ENCODE measurements at places on chromosomes 2 and 18.

GRCh38 chr2:15241201-15241600 is 319.9 kb downstream of the NBAS start:
- no peak for DNase-seq

DNA sequence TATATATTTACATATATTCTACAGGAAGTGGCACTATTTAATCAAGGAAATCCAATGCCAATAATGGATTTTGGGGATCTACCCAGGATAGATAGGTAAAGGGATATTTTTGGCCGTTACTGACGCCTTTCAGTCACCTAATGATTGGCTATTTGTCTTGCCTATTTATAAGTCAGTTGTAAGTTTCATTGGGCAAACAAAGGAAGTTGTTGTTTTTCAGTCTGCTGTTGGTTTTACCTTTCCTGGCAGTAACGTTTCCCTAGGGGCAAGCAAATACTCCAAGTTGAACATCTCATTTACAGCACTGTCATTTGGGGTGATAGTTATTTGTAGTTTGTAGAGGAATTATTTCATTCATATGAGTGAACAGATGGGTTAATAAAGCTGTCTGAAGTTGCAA is 17.0 kb upstream of the LANCL1 start:
- DNase-seq = no peak

- no peak for DNase-seq
These were observed 117.7 kb downstream of the MEMO1 start for GRCh38 chr2:31893094-31893493.

DNA sequence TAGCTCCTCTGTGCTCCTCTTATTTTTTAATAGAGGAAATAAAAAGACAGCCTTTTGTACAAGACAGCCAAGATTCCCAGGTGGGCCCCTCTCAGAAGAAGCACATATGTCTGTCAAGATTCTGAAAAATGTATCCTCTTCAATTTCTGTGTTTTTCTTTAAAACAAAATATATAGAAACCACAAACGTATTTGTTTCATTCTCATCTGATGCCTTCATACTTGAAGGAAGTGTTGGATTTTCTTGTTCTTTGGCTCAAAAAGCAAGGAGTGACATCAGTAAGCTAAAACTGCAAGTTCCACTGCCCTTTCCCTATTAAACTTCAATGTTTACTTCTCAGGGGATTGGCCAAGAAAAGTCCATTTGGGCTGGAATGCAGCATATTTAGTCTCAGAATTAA is 193.8 kb upstream of the OSR1 start:
- no peak for DNase-seq

DNA sequence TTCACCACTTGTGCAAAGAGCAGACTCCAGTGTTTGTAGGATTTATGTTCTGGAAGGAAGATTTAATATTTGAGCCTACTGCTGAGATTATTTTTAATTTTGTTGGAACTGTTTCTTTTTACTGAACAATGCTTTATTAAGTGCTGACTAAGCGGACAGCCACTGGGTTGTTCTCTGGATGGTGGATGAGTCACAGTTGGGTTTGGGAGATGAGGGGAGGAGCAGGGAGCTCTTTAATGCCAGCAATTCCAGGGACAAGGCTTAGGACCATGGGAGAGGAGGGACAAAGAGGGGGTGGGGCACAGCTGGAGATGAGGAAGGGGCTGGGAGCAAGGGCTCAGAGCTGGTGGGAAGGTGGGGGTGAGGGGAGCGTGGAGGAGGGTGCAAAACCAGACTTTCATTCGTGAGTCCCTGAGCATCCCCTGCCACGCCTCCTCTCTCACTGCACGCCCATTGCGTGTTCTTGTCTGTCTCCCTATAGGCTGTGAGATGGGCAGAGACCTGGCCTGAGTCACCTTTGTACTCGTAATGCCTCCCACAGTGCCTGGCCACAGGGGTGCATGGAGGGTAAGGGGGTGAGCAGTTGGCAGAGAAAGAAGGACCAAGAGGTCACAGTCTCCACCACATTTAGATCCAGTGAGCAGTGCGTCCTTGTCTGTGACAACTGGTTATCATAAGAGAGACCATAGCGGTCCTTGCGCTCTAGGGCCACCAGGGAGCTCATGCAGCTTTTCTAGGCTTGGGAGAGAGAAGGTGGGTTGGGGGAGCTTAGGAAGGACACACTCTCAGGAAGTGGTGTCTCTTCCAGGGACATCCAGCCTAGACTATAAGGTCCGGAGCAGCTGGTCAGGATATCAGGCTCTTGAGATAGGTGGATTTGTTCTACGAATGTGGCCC is 18.4 kb downstream of the SLC4A3 start:
- no peak for DNase-seq
